ENCODE measurements at places on chromosomes 13 and 19. TPM values are rescaled to one million over a fixed set of nuclear protein-coding genes. Genes with fewer than 3 reads are reported as not detected.

DNA sequence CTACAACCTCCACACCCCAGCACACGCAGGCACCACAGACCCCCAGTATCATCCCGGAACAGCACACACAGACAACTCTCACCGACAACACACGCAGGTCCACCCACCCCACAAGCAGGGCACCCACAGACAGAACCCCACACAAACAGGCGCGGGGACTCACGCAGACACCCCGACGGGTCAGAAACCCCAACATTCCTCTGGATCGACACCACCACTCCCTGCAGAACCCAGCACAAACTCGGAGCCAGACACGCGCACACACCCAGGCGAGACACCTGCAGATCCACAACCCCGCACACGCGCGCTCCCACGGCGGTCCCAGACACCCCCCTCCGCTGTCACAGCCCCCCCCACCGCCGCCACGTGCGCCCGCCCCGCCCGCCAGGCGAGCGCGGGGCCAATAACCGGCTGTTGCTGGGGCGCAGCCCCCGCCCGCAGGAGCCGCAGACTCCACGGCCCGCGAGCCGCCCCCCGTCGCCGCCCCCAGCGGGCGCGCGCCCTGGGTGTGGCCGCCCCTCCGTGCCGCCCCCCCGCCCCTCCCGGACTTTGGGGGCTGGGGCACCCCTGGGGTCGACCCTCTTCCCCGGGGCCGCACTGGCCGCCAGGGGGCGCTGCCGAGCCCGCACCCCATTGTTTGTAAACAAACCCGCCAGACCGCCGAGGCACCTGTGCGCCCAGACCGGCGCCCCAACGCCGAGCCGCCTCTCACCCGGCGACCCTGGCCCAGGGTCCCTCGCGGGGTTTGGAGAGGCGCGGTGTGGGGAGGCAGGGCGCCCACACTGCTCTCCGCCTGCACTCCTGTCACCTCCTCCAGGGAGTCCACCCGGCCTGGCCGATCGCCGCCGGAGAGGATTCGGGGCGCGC is 712 bp downstream of the BBC3 start:
- DNase-seq: peak; percentile 84

DNA sequence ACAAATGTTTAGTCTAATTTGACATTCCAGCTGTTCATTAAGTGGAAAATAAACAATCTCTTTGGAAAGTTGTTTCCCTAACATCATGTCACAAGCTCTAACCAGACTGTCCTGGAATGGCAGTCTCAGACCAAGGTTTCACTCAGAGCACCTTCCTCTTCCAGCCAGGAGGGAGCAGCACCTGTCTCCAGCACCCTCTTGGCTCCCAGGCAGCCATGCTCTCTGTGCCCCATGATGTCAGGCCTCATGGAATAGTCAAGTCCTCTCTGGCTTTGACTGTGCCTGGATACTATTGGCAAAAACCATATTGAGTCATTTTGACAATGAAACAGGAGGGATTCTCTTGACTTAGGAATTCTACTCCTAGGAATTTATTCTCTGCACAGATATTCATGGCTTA is 171.4 kb downstream of the OXGR1 start:
- no peak for DNase-seq

DNA sequence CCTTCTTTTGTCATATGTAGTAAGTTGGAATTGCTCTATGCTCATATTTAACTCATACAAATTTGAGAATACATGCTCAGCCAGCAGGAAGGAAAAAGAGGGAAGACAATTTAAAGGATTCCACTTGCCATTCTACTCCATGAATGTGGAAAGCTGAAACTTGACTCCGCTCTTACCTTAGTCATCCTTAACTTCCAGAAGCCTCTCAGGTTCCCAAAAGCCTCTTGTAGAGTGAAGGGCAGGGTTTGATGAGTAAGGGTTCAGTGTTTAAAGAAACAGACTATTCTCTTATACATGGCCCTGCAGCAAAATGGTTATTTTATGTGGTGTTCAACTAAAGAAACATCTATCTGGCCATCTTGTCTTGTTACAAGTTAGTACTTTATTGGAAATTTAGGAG is 27.1 kb downstream of the FAM124A start:
- no peak for DNase-seq

DNA sequence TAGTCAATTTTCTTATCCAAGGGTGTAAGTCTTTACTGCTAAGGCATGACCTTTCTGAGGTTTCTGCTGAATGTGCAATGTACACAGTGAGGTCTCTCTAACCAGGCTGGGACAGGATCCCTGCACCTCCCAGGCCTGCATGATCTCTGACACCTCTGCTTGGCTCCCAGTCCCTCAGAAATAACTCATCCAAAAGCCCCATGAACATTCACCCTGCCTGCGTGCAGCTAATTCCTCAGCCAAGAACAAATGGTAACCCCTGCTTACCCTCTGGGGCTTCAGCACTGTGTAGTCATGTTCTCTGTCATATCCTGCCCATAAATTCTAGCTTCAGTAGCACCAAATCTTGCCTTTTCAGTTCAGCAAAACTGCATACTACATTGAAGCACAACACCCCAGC is 1146.3 kb upstream of the MIR17HG start:
- no peak for DNase-seq

- no peak for DNase-seq
Measured at GRCh38 chr19:1128106-1128505, 24.3 kb downstream of the GPX4 start.

DNA sequence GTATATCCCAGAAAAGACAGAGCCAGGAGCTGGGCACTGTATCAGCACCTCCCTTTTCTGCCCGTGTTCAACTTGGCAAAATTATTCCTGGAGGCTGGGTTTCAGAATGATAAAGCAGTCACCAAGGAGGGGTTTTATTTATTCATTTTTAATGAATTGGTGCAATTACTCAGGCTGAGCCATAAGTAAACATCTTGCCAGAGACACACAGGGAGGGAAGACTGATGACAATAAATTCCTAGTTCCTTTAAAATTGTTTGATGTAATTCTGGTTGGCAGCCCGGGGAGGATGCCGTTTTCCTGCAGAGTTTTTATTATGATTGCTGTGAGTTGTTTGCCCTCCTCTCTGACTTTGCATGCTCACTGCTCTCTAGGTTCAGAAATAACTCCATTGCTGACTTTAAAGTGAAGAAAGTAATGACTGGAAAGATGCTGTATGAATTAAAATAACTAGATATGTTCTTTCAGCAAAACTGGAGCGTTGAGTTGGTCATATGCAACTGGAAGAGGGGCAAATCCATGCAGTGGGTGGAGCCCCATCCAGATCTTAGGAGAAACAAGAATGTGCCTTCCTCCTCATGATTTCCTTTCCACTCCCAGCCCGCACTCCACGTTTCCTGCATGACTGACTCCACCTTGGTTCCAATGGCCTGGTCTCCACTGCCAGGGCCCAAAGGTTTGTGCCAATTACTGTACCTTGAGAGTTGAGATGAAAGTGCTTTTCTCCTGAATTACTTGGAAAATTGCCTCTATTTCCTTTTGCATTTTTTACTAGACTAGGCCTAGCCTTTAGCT is 182.1 kb downstream of the RFC3 start:
- DNase-seq: no peak

DNA sequence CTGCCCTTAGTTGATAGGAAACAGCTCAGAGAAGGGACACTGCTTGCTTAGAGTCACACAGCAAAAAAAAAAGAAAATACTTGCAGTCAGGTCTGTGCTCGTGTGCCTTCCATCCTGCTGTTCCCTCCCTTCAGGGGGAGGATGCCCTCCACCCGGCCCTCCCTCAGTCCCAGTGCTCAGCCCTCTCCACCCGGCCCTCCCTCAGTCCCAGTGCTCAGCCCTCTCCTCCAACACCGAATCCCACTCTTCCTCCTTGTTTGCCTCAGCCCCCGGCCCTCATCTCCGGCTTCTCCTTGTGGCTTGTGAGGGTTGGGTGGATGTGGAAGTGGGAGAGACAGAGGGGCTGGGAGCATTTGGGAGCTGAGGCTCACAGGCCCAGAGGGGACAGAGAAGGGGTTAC is 5.8 kb downstream of the TFPT start:
- no peak for DNase-seq

GRCh38 chr13:30045916-30046704 is 195.7 kb upstream of the UBL3 start:
- no peak for DNase-seq

GRCh38 chr13:102235689-102236088 is 166.2 kb downstream of the FGF14 start:
- no peak for DNase-seq

The GPR18 gene
- 25.4 TPM for total RNA-seq

The NOVA2 gene
- total RNA-seq: 0.04 TPM
